ENCODE measurements at places on chromosomes 5 and 9.
A peak's percentile ranks its signal among the peaks of the same experiment; 100 is the strongest.

- DNase-seq: no peak
Observed at GRCh38 chr5:143179126-143179740, 224.3 kb downstream of the NR3C1 start.

DNA sequence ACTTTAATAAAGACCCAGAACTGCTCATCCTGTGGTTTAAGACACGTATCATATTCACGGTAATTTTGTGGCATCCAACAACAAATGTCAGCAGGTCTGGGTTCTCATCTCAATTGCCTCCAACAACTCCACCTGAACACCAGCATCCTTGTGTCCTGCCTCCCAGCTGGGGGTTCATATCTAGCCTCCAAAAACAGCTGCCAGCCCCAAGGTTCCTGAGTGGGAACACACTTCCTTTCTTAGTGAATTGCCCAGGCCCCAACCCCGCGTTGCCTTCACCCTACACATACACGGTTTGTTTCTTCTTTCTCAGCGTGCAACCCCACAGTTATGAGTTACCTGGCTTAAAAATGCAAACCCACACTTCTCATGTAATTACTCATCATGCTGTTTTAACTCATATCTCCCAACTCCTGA lies 77.9 kb downstream of the SEMA4D start:
- DNase-seq: no peak

DNA sequence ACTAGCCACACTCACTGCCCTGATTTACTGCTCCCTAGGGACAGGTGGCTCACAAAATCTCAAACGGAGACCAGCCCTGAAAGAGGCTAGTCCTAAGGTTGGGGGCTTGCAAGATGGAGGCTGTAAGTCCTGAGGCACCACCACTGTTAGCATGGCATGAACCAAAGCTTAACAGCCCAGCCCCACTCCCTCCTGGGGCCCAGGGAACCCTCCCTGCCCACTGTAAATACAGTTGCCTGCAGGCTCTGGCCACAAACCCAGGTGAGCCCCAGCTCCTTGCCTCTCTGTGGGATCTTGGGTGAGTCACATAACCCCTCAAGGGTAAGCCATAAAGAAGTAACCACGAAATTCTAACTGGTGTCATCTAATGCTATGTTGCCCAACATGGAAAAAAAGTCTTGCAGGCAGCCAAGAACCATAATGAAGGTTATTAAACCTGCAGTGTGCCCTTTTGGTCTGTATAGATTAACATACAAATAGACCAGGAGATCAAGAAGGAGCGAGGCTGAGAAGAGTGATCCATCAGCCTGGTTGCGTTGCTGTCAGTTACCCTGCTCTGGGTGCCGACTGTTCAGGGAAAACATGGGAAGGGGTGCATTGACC lies 1.7 kb upstream of the POMT1 start:
- no peak for DNase-seq

GRCh38 chr5:147981074-147981473 lies 74.7 kb upstream of the C5orf46 start:
- DNase-seq: no peak

- no peak for DNase-seq
Observed at GRCh38 chr9:8924562-8924961, 1125.0 kb upstream of the DMAC1 start.

DNA sequence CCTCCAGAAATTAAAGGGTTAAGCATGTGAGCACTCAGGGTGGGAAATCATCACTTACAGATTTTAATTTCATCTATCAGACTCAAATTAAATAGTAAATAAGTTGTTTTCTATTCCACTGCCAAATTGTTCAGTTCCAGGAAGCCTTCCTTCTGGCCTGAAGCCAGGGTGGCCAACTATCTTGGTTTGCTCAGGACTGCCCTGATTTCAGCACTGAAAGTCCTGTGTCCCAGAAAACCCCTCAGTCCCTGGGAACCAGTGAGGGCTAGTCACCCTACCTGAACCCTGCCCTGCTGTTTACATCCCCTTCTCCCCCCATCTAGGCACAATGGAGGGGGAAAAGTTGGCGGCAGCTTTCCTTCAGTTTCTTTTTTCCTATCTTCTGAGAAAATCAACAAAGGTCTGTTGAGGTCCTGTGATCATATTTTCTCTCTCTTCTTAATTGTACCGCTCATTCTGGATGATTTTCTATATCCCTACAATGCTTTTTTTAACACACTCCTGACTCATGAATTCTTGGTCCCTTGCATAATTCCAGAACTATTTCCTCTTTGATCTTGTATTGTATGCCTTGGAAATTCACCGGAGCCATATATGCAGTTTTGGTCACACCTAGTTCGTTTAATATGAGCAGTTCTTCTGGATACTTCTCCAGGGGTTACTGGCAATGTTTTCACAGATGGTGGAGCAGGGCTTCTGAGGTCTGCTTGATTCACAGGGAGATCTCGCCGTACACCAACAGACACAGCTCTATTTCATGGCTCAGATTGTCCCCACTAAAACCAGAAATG lies 103.8 kb downstream of the MAP1B start:
- DNase-seq: peak; percentile 42

- peak; percentile 61 for DNase-seq
Observed at GRCh38 chr9:125472926-125473701, 211.5 kb downstream of the GAPVD1 start.

GRCh38 chr5:63011158-63011557 lies 432.5 kb downstream of the LRRC70 start:
- no peak for DNase-seq

DNA sequence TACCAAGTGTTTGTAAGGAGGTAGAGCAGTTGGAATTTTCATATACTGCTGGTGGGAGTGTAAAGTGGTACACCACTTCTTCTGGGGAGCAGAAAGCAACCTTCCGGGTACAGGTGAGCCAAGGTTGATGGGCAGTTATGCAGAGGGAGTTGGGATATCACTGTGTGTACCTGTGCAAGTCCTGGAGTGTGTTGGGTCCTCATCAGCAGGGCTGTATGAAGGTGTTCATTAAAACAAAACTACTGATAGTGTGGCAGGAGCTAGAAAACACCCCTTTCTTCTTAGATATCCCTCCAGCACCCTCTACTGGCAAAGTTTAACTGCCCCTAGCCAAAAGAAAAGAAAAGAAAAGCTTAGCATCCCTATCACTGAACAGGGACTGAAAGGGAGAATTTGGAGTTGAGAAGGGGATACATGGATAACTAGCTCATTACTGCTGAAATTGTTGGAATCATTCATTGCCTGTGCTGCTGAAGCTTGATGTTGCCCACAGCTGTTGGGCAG lies 10.7 kb downstream of the MARCHF6 start:
- DNase-seq: no peak

DNA sequence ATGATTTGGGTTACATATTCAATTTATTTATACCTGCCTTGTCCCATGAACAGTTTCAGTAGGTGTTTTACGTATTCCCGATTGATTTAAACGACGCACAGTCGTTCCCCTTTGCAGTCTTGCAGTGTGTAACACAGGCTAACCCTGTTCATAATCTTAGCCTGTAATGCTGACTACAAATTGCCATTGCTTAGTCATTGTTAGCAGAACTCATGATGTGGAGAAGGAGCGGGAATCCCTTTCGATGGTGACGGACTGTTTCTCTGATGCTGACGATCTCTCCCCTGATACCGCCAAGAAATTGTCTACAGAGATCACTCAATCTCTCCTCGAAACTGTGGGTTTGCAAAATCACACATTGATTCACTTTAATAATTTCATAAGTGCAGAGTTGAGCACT lies 93.2 kb downstream of the MRPL36 start:
- DNase-seq: no peak

DNA sequence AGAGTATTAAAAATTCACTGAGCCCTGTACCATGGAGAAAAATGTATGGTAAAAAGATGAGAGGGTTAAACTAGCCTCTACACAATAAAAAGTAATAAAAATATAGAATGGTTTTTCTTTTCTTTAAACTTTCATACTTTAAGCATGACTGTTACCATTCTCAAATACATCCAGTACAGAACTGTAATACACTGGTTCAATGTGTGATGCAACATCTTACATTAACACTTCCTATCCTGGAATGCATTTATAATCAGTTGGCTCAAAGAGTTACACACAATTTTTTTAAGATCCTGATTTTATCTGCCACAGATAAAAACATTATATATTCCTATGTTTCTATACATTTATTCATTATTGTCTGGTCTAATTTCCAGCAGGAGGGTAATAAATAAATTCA lies 4.7 kb downstream of the GNAQ start:
- DNase-seq: no peak

GRCh38 chr5:55027595-55027994 lies 3.5 kb downstream of the GZMK start:
- no peak for DNase-seq

GRCh38 chr5:97162045-97162444 lies 19.6 kb upstream of the LIX1 start:
- no peak for DNase-seq

DNA sequence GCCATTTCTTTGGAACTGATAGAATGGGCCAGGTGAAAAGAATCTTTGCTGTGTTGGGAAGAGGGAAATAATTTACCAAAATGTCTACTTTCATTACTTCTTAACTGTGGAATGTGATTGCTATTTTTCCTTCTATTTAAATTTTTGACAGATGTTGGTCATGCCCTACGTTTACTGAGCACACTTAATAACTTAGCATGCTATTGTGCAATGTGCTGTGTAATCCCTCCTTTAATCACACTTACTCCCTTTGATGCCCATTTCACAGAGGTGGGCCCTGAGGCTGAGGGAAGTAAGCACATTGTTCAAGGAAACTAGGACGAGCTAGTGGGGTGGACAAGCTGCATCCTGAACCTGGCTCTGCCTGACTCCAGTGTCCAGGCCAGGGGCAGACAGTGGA lies 47.8 kb upstream of the INSYN2B start:
- DNase-seq: no peak

DNA sequence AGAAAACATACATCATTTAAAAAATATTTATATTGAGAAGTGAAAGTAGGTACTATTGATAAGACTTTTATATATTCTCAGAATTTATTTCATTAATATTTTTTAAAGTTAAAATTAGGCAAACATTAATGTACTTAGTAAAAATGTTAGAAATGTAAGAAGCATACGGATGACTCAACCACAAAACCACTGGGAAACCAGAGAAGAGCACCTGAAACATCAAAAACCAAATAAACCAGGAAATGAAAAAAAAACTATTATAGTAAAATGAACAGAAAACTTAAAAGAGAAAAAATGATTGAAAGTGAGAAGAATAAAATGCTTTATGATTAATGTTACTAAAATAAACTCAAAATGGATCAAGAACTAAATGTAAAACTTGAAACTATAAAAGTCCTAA lies 233.2 kb upstream of the DAB2 start:
- no peak for DNase-seq

DNA sequence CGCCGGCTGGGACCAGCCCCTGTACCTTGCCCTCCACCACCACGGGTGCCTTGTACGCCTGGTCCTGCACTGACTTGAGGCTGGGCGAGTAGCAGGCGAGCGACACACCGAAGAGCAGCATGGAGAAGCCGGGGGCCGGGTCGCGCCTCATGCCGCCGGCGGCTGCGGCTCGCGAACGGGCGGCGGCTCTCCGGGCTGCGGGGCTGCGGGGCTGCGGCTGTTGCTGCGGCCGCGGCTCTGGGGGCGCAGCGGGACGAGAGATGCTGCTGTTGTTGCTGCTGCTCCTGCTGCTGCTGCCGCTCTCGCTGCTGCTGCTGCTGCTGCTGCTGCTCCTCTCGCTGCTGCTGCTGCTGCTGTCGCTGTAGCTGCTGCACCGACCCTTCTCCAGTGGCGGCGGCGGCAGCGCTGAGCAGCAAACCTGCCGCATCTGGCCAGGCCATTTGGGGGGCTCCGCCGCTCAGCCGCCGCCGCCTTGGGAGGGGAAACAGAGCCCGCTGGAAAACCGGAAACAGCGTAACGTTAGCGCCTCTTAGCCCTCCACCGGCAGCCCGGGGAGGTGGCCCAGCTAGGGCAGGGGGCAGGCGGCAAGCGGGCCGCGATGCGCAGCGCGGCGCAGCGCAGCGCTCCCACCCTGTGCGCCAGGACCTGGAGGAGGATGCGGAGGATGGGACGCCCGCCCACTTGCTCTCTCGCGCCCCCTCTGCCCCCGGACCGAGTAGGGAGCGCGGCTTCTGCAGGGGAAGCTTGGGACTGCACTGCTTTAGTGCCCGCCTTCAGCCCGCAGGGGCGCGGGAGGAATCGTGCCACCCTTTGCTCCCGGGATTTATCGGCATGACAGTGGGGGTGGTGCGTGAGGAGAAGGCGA lies at the start of gene NRG2:
Gene NRG2 (minus strand): TSS at position 657 of the 865 bp plus-strand sequence.
- DNase-seq: peak; percentile 76

DNA sequence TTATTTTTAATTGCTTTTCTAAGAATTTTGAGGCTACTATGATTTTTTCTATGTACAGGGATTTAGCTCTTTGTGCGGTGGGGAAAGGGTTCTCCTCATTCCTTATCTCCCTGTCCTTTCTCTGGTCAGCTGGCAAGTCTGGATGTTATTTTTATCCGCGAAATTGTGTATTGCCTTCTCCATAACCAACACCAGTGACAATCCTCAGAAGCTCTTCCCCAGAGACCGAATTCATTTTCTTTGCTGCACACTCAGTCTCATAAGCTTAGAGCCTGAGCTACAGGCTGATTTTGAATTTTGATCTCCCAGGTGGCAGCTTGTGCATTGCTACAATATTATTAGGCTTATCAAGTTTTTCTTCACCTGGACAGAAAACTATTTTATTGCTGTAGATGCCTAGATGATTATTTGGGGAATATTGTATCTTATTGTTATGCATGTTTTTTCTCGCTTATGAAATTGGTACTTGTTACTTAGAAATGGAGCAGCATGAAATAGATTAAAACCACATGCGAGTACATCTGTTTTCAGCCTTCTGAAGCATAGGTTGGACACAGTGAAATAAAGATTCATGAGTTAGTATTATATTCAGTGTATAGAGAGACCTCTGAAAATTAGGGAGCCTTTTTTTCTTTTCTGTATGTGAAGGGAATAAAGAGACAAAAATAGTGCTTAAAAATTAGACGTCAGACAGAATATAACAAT lies 27.3 kb downstream of the CPEB4 start:
- DNase-seq: no peak

DNA sequence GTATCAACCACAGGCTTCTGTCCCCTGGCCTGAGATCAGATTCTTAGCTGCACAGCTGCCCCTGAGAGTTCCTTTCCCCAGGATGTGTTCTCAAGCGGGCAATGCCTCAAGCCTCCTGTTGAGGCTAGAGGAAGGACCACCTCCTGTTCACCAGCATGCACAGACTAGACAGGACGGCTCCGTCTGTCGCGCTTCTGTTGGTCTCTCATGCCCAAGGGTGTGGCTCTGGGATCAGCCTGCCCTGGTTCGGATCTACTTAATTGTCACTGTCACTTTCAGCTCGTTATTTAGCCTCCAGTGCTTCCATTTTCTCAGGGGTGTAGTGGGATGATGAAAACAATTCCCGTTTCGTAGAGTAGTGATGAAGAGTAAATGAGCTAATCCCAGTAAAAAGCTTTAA lies 103.1 kb downstream of the KCNIP1 start:
- DNase-seq: no peak

GRCh38 chr5:35304291-35304690 lies 74.0 kb upstream of the PRLR start:
- DNase-seq: no peak
